Mesothelial cell of epicardium (in vitro differentiated cells): ENCODE measurements at places on chromosomes 13 and 19.

DNA sequence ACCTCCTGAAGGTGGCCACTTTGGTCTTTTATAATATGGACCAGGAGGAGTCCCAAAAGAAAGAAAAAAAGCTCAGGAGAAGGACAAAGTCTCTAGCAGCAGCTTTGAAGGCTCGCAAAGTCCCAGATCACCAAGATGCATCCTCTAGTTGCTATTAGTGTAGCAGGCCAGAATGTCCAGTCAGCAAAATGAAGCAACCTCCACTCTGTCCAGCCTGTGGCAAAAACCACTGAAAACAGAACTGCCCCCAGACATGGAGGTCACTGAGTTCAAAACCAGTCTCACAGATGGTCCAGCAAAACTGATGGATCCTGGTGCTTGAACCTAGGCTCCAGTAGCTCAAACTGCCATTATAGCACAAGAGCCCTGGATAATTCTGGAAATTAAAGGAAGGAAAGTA, 10.4 kb downstream of the LILRB4 start:
- H3K27me3 ChIP-seq: no peaks in the 10 kb centered on the region
- H3K36me3 ChIP-seq: peaks cover 2% of the 10 kb centered on the region
- H3K27ac ChIP-seq: no peak overlapping the region
- H3K4me3 ChIP-seq: no peak overlapping the region

DNA sequence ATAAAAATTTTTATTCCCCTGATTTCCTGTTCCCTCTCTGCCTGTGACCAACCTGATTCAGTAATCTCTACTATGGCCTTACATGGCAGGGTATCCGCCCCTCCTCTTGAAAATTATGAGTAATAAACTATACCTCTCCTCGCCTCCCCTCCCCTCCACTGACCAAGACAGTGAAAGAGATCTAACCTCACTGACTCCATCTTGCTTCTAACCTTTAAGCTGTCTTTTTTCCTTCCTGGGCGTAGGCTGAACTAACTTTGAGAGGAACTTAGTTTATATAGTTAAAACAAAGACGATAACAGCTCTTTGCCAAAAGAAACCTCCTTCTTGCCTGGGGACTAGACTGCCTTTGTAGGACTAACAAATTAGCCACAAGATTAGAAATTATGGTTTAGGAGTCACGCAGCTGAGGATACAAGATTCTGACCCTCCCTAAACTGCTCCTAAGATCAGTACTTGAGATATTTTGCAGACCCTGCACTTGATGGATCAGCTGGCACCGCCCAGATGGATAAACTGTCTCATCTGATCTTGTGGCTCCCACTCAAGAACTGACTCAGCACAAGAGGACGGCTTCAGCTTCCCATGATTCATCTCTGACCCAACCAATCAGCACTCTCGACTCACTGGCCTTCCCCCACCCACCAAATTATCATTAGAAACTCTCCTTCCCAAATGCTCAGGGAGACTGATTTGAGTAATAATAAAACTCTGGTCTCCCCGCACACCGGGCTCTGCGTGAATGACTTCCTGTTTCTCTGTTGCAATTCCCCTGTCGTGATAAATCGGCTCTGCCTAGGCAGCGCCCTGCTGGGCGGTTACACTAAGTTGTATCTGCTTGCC, 187.1 kb downstream of the TDRD3 start:
- H3K36me3 ChIP-seq: no peaks in the 10 kb centered on the region
- DNase-seq: no peak
- H3K27me3 ChIP-seq: no peaks in the 10 kb centered on the region
- peak overlapping the region; percentile 57 for H3K4me3 ChIP-seq

DNA sequence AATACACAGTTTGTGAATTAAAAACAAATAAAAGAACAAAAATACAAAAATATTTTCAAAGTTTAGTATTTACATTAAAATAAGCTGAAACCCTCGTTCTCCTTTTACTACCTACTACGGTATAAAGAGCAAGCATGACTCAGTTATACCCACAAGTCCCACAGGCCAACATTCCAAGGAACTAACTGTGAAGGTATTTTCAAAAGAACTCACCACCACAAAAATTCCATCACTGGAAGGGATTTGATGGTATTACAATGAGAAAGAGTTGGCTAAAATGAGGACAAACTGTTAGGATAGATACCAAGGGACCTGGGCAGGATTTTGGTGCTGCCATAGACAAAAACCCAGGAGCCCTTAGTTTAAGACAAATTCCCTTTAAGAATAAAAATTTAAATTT, 122.7 kb downstream of the TBC1D4 start:
- H3K27me3 ChIP-seq: no peaks in the 10 kb centered on the region
- DNase-seq: no peak
- no peak overlapping the region for H3K27ac ChIP-seq
- no peak overlapping the region for H3K4me3 ChIP-seq
- peaks cover 2% of the 10 kb centered on the region for H3K36me3 ChIP-seq

DNA sequence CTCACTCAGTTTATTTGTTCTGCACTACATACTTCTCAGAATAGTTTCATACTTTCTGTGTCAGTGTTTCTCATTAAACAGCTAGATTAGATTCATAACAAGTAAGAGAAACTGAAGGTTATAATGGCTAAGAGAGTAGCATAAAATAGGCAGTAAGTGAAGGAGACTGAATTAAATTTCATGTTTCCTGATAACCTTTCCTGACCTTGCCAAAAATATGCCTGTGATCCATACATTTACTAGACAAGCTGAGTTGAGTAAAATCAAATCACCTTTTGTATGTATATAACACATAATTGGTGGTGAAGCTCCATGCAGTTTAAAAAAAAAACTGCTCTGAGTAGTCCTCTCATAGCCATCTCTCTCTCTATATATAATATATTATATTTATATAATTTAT, 545.3 kb upstream of the PCDH20 start:
- no peaks in the 10 kb centered on the region for H3K36me3 ChIP-seq
- no peaks in the 10 kb centered on the region for H3K27me3 ChIP-seq
- no peak for DNase-seq
- no peaks in the 10 kb centered on the region for H3K4me1 ChIP-seq

GRCh38 chr13:89029062-89029461, 1357.9 kb downstream of the SLITRK5 start:
- no peak for DNase-seq
- no peaks in the 10 kb centered on the region for H3K27me3 ChIP-seq
- peaks cover 7% of the 10 kb centered on the region for H3K36me3 ChIP-seq
- H3K4me1 ChIP-seq: no peaks in the 10 kb centered on the region
- no peak overlapping the region for H3K4me3 ChIP-seq

- H3K4me3 ChIP-seq: no peak overlapping the region
- no peaks in the 10 kb centered on the region for H3K27me3 ChIP-seq
- DNase-seq: no peak
- H3K27ac ChIP-seq: no peak overlapping the region
- H3K4me1 ChIP-seq: peaks cover 9% of the 10 kb centered on the region
Measured at GRCh38 chr13:78033509-78033908, 114.9 kb upstream of the EDNRB start.

- no peaks in the 10 kb centered on the region for H3K36me3 ChIP-seq
- H3K4me3 ChIP-seq: no peak overlapping the region
- H3K27me3 ChIP-seq: no peaks in the 10 kb centered on the region
- DNase-seq: no peak
- no peak overlapping the region for H3K27ac ChIP-seq
Measured at GRCh38 chr19:1291761-1292418, 6.2 kb downstream of the EFNA2 start.

DNA sequence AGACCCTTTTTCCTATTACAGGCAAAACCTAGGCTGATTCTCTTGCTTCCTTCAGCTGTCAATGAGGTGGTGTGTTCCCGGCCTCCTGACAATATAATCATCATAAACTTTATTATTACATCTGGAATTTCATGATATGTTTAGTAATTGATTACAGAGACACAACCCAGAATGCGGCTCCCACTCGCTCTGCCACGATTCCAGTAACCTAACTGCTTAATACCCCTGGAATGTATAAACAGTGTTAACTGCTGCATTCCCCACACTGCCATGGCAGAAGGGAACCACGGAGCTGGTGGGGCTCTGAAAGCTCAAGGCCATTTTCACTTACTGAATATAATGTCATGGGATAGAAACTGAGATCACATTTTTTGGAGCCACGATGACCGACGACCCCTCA, 17.1 kb downstream of the TSHZ3 start:
- H3K27ac ChIP-seq: peak overlapping the region; percentile 74
- no peak overlapping the region for H3K4me3 ChIP-seq
- H3K36me3 ChIP-seq: peaks cover 18% of the 10 kb centered on the region
- peaks cover 2% of the 10 kb centered on the region for H3K27me3 ChIP-seq
- no peak for DNase-seq

GRCh38 chr13:33817513-33817900, 442 bp upstream of the RFC3 start:
- peaks cover 15% of the 10 kb centered on the region for H3K4me1 ChIP-seq
- peak overlapping the region; percentile 94 for H3K27ac ChIP-seq
- no peak for DNase-seq
- H3K27me3 ChIP-seq: peaks cover 12% of the 10 kb centered on the region
- H3K4me3 ChIP-seq: peak overlapping the region; percentile 83

GRCh38 chr13:73902296-73902695, 231.9 kb downstream of the KLF12 start:
- H3K4me1 ChIP-seq: peaks cover 42% of the 10 kb centered on the region
- no peak overlapping the region for H3K4me3 ChIP-seq
- H3K27ac ChIP-seq: no peak overlapping the region
- H3K27me3 ChIP-seq: no peaks in the 10 kb centered on the region

DNA sequence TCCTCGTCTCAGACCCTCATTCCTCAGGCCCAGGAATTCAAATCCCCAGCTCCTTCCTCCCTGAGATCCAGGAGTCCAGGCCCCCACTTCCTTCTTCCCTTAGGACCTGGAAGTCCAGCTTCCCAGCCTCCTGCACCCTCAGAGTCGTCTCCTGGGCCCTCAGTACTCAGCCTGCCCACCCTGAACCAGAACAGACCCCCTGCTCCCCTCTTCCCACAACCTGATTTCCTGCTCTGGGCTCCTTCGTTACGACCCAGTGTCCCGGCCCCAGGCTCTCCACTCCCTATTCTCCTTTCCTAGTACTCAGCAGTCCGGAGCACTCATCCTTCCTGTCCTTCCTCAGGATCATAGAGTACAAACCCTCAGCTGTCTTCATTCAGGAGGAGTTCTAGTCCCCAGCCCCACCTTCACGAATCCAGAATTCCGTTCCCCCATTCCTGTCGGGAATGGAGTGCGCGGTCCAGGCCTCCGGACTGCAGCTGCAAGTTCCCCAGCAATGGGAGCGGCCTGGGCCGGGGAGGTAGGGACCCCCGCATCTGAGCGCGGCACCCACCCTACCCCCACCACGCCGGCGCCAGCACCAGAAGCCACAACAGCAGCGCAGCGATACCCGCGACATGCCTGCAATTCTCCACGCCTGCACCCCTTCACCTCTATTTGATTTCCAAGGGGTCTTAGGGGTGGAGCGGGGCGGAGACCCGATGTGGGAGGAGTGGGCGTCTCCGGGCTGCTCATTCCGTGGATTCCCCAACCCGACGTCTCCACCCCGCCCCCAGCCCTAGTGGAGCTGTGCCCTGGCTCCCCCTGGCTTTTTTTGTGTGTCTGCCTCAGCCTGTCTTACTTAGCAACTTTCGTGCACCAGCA, 12.7 kb downstream of the EGLN2 start:
- peak; percentile 67 for DNase-seq
- H3K27ac ChIP-seq: peak overlapping the region; percentile 96
- peaks cover 2% of the 10 kb centered on the region for H3K36me3 ChIP-seq
- H3K4me1 ChIP-seq: peaks cover 57% of the 10 kb centered on the region
- H3K4me3 ChIP-seq: peak overlapping the region; percentile 94

GRCh38 chr19:42074513-42075363, 1.2 kb upstream of the ZNF574 start:
- peak overlapping the region; percentile 92 for H3K4me3 ChIP-seq
- peaks cover 39% of the 10 kb centered on the region for H3K4me1 ChIP-seq
- DNase-seq: no peak
- H3K27ac ChIP-seq: peak overlapping the region; percentile 100
- peaks cover 11% of the 10 kb centered on the region for H3K27me3 ChIP-seq

- H3K27ac ChIP-seq: no peak overlapping the region
- peaks cover 10% of the 10 kb centered on the region for H3K36me3 ChIP-seq
- H3K4me1 ChIP-seq: no peaks in the 10 kb centered on the region
Measured at GRCh38 chr19:31185261-31185660, 164.0 kb downstream of the TSHZ3 start.

- no peaks in the 10 kb centered on the region for H3K4me1 ChIP-seq
- H3K27ac ChIP-seq: no peak overlapping the region
- H3K4me3 ChIP-seq: no peak overlapping the region
- no peaks in the 10 kb centered on the region for H3K27me3 ChIP-seq
- DNase-seq: no peak
- peaks cover 23% of the 10 kb centered on the region for H3K36me3 ChIP-seq
Measured at GRCh38 chr19:49196527-49197240, 39.1 kb downstream of the TRPM4 start.

DNA sequence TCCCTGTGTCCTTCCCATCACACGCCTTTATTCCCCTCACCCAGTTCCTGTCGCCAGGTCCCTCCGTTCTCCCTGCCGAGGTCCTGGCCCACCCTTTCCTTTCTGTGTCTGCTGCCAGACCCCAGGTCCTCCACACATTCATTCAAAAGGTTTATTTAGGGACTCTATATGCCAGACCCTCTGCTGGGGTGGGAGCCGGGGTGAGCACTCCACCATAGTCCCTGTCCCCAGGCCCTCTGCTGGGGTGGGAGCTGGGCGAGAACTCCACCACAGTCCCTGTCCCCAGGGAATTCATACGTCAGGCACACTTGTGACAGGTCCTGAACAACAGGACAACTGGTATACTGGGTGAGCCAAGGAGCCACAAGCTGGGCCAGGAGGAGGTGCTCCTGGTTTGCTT, 34.4 kb upstream of the TUBGCP3 start:
- no peak overlapping the region for H3K27ac ChIP-seq
- DNase-seq: no peak
- no peaks in the 10 kb centered on the region for H3K36me3 ChIP-seq
- H3K27me3 ChIP-seq: peaks cover 16% of the 10 kb centered on the region

GRCh38 chr19:29643361-29643935, 21.8 kb upstream of the PLEKHF1 start:
- H3K36me3 ChIP-seq: no peaks in the 10 kb centered on the region
- H3K27me3 ChIP-seq: peaks cover 39% of the 10 kb centered on the region
- no peak overlapping the region for H3K4me3 ChIP-seq
- H3K27ac ChIP-seq: no peak overlapping the region
- peaks cover 8% of the 10 kb centered on the region for H3K4me1 ChIP-seq
